ENCODE measurements at places on chromosomes 4 and X. TPM values are rescaled to one million over a fixed set of nuclear protein-coding genes. Genes with fewer than 3 reads are reported as not detected.

DNA sequence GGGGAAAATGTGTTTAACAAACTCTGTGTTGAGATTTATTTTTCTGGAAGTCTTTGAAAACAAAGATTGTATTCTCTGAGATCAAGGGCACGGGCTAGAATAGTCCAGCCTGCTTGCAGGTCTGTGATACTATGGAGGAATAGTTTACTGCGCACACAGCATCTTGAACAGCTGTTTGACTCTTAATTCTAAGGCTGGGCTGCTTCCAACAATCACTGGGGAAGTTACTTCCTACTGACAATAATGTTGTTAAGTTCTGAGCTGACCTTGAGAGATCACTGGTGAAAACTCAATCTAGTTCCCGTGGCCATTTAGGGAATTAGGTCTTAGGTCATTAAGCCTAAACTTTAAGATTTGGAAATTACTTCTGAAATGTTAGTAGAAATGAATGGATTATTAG is 416.1 kb upstream of the FTHL17 start:
- DNase-seq: no peak

PHKA2 gene
- 25.6 TPM for total RNA-seq

GRCh38 chr4:104494822-104495559 is at the start of gene CXXC4:
TSS of gene CXXC4 (minus strand) at chr4:104494894. CDS start at chr4:104491802, 3,092 bp downstream.
- DNase-seq: peak; percentile 38

GRCh38 chr4:54333657-54334056 is 104.6 kb downstream of the PDGFRA start:
- no peak for DNase-seq

GRCh38 chr4:8002525-8003309 is 63.1 kb upstream of the AFAP1 start:
- no peak for DNase-seq

- no peak for DNase-seq
Observed at GRCh38 chrX:2311501-2311900, 189.3 kb downstream of the DHRSX start.
